Stimulated activated CD4-positive, alpha-beta T cell treated with anti-CD3 and anti-CD28 coated beads, Interleukin-4, amount 100 ng/mL, for 24 hours (primary cell): ENCODE measurements at places on chromosomes 2 and 18.

DNA sequence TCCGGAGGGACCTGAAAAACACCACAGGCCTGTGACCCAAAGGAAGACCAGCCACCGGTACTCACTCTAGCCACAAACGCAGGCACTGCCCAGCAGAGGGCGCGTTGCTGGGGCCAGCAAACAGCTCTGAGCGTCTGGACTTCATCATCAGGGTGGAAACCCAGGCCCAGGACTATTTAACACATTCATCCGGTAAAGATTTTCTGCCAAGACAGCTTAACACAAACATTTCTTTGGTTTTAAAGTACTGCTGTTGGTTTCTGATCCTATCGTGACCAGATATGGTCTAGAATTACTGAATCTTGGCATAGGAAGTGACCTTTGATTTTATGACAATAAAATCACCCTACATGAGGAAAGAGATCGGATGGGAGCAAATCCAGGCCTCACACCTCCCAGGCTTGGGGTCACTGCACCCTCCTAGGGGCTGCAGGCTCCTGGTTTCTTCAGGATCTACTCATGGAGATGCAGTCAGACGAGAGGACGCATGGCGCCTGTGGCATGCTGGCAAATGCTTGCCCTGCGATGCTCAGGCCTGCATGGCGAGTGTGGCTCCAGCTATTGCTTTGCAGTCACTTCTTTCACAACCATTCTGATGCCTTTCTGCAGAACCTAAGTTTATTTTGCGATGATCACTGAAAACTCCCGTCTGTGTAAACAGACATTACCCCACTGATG lies 130.4 kb downstream of the COL4A4 start:
- peak; percentile 14 for DNase-seq

DNA sequence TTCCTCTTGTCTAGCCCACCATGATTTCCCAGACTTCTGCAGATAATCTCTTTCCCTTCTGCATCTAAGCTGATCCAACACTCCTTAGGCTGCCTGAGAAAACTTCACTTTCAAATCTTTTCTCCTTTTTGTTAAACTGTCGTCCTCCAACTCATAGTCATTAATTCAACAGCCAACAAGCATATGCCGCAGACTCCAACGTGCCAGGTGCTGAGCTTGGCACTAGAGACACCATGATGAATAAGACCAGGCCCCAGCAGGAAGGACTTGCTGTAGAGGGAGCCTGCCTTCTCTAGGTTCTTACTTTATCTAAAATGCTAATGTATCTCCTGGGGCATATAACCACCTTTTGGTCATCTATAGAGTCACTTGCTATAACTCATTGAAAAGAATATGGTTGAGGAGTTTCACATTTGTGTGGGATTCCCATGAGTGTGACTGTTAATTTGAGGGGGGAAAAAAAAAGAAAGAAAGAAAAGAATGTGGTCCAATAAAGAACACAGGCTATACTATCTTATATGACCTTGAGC lies 51.0 kb downstream of the ANKRD44 start:
- no peak for DNase-seq

- DNase-seq = no peak
These were observed 11.4 kb downstream of the CTIF start for GRCh38 chr18:48550101-48550729.

DNA sequence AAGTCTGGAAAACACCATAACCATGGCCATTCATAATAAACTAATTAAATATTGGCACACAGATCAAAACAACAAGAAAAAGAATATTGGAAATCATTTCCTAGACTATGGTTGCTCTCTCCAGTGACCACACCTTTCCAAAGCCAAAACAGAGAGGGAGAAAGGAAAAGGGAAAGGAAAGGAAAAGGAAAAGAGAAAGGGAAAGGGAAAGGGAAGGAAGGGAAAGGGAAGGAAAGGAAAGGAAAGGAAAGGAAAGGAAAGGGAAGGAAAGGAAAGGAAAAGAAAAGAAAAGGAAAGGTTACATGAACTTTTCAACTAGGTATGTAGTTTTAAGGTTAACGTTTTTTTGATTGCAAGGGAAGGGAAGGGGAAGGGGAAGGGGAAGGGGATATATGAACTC lies 360.5 kb upstream of the SLC39A10 start:
- DNase-seq = no peak

DNA sequence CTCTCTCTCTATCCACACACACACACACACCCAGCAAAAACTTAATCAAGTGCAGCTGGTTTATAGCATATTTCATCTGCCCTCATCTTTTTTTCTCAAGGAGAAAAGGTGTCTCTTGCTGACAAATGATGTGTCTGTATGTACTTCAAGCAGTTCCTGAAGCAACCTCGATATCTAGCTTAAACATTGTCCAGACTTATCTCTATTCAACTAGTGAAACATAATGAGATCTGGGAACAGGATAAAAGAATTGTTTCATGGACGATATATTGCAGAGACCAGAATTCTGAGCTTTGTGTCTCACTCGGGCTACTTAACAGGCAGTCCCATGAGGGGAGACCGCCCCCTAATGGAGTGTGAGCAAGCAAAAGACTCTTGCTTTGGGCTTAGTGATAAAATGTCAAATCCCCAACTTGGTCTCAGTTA lies 929.2 kb upstream of the SOX11 start:
- no peak for DNase-seq

- no peak for DNase-seq
These were observed 126.7 kb downstream of the NDUFA10 start for GRCh38 chr2:239898292-239898925.

GRCh38 chr18:25262920-25263319 lies 89.0 kb downstream of the ZNF521 start:
- no peak for DNase-seq

GRCh38 chr18:55918444-55918843 lies 330.5 kb upstream of the TCF4 start:
- no peak for DNase-seq

- DNase-seq = no peak
These were observed 219.6 kb downstream of the ANAPC1 start for GRCh38 chr2:111664275-111664850.

DNA sequence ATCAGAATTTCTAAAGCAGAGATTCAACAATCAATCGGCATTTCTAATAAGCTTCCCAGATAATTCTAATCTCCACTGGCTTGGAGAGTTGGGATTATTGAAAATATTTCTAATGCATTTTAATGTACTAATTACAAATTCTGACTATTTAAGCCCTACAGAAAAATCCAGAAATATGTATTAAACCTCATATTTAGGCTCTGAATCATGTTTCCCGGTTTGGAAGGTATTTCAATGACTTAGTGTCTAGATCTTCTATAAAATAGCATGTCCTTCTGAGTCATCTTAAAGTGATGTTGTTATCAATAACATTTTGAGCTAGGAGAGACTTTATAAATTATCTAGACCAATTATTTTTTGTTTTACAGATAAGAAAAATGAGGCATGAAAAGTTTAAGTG lies 258.8 kb upstream of the NRXN1 start:
- DNase-seq = no peak
